ENCODE measurements at places on chromosomes 2 and 18.

- DNase-seq, result no peak
Measured at GRCh38 chr2:62184512-62185230, 11.2 kb upstream of the B3GNT2 start.

DNA sequence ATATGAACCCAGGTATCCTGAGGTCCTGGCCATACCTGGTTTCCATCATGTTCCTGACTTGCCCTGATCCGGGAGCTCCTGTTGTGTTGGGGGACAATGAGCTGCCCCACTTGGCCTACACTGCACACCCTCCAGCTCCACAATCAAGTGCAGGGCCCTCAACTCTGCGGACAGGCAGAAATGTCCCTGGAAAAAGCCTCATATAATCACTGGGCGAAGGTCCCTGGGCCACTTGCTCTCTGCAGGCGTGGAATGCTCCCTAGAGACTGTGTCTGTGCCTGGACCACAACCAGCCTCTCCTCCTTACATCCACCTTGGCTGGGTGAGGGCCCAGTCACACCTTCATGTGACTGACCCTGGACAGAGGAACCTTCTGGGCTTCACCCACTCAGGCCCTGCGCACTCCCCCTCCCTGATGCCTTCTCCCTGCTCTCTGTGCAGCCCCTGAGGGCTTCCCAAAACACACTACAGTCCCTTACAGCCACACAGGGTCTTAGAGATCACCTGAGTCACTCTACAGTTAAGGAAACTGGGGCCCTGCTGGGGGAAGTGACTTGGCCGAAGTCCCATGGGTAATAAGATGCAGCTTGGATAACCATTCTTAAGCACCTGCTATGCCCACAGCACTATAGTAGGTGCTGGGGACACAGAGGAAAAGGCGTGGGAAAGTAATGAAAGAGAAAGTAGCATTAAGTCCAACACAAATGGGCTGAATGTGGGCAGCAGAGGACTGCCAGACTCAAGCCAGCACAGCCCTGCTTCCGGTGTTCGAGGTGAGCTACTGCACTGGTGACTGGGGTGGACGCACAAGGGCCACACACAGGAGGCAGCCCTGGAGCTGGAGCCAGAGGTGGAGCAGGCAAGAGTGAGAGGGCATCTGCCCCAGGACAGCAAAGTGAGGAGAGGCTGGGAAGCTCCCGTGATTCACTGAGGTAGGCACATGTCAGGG lies 9.8 kb downstream of the BOLA3 start:
- DNase-seq, result no peak

- DNase-seq, result no peak
Measured at GRCh38 chr2:230137902-230138539, 69.3 kb upstream of the SLC16A14 start.

DNA sequence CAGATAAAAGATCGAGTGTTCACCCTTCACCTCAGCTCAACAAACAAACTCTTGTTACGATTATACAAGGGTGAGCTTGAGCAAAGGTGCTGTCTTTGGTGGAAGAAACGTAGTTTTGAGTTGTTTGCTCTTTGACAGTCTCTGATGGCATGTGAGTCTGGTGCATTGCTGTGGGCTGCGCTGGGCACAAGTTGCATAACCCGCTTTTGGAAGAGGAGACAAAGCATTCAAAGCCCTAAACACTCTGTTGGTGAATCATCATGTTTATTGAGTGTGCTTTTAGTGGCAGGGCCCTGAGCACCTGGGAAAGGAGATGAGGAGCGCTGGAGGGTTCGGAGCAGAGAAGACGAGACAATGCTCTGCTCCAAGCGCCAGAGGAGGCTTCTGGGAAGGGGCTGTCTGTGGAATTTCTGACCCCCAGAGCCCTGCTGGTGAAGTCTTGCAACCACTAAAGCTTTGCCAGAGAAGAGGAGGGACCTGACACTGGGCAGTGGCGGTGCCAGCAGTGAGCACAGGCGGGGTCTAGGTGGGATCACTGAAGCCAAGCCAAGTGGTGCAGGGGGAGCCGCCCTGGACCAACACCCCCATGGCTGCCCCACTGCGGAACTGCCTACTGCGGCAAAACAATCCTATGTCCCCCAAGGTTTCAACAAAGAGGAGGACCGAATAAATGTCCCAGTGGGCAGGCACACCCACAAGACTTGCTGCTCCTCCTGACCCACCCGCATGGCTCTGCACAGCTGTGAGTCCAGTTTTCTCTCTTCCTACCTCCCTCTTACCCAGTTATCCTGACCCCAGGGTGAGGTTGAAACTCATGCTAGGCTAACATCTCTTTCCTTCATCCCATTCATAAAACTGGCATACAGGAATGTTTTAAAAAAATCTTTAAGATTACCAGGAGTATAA lies 64.0 kb downstream of the TNFRSF11A start:
- DNase-seq, result no peak

GRCh38 chr2:177015356-177015923 lies 197.2 kb upstream of the HNRNPA3 start:
- DNase-seq, result no peak

GRCh38 chr18:12552879-12553242 lies 105.0 kb downstream of the SPIRE1 start:
- no peak for DNase-seq

- no peak for DNase-seq
Measured at GRCh38 chr2:18381386-18381785, 179.1 kb downstream of the RDH14 start.

- DNase-seq, result no peak
Measured at GRCh38 chr18:2826581-2826980, 20.2 kb upstream of the EMILIN2 start.

- no peak for DNase-seq
Measured at GRCh38 chr2:23904692-23905091, 22.2 kb downstream of the ATAD2B start.

GRCh38 chr2:231191896-231192872 lies 6.2 kb upstream of the ARMC9 start:
- no peak for DNase-seq

DNA sequence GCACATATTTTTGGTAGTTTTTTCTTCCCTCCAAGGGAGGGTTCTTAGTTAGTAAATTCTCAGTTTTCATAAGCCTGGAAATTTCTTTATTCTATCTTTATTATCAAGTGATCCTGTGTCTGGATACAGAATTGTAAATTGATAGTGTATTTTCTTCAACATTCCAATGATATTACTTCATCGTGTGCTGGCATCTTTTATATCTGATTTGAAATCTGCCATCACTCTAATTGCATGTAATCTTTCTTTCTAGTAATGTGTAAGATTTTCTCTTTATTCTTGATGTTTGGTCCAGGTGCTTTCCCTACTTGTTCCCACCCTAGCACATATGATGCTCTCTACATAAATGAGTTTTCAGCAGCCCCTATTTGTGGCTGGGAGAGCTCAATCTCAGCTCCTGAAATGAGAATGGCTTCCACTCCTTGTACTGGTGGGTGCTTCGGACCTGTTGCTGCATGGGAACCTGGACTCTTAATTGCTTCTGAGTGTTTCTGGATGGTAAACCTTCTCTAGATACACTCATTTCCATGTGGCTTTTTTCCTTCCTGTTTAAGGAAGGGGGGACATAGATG lies 102.7 kb downstream of the SMIM21 start:
- no peak for DNase-seq

GRCh38 chr18:66916834-66917233 lies 312.9 kb upstream of the CDH19 start:
- DNase-seq, result no peak

- no peak for DNase-seq
Measured at GRCh38 chr2:128639693-128640092, 321.0 kb upstream of the HS6ST1 start.

DNA sequence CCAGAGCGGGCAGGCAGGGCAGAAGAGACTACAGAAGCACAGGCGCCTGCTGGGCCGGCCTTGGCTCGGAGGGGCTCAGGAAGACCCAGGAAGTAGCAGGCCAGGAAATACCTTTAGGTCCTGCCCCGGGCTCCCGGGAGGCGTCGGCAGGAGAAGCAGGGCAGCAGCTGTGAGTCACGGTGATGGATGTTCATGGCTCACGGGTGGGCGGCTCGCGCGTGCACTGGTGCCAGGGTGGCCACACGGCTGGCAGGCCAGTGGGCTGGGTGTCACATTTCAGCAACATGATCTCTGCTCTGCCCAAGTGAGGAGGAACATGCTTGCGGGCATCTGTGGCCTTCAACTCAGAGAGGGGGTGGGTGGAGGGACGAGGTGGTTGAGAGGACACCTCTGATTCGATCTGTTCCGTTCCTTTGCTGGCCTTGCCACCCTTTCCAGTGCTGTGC lies 139.3 kb downstream of the KLHL29 start:
- DNase-seq, result no peak

- DNase-seq, result no peak
Measured at GRCh38 chr18:2513616-2514015, 57.7 kb downstream of the METTL4 start.

- no peak for DNase-seq
Measured at GRCh38 chr2:9408641-9409151, 14.6 kb downstream of the ITGB1BP1 start.

DNA sequence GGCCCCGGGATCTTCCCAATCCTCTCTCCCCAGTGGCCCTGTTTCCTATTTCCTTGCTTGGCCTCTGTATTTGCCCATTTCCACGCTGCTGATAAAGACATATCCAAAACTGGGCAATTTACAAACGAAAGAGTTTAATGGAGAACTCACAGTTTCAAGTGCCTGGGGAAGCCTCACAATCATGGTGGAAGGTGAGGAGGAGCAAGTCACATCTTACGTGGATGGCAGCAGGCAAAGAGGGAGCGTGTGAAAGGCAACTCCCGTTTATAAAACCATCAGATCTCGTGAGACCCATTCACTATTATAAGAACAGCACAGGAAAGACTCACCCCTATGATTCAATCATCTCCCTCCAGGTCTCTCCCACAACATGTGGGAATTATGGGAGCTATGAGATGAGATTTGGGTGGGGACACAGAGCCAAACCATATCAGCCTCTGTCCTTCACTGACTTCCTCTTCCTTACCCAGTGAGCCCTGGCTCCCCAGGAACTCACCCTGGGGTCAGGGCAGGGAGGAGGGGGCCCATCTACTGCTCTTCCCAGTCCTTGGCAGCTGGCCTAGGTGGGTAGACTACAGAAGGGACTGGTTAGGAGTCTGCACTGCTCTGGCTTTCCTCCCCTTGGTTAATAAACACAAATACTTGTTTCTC lies 105.8 kb upstream of the MYCN start:
- no peak for DNase-seq

- DNase-seq, result no peak
Measured at GRCh38 chr2:229179628-229180027, 91.5 kb downstream of the PID1 start.

- DNase-seq, result no peak
Measured at GRCh38 chr2:100339823-100340222, 17.5 kb upstream of the LONRF2 start.

DNA sequence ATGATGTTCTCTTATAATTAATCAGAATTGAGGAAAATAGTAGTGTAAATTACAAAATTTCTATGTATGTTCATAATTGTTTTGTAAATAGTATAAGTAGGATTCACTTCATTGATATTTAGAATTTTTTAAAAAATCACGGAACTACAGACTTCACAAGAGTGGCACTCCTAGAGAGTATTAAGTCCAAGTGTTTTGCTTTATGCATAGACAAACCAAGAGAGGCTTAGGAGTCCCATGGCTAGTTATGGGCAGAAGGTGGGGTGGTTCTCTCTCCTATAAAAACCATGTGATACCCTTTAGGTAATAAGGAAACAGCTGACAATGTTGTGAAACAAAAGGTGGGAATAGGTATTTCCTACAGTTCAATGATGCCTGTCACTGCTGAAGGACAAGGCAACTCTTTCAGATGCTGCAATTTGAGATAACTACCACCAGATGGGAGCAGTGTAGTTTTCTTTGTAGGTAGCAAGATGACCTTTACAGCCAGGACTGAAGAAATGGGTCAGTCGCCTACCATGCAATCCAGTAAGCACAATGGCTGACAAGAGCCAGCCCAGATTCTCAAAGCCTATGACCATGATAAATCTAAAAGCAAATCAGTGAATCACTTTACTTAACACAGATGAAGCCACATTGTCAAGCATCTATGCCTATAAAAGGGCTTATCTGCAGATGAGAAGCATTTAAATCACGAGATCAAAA lies 83.9 kb downstream of the AAK1 start:
- DNase-seq, result no peak

GRCh38 chr2:221197225-221197856 lies 374.8 kb downstream of the EPHA4 start:
- DNase-seq, result no peak

DNA sequence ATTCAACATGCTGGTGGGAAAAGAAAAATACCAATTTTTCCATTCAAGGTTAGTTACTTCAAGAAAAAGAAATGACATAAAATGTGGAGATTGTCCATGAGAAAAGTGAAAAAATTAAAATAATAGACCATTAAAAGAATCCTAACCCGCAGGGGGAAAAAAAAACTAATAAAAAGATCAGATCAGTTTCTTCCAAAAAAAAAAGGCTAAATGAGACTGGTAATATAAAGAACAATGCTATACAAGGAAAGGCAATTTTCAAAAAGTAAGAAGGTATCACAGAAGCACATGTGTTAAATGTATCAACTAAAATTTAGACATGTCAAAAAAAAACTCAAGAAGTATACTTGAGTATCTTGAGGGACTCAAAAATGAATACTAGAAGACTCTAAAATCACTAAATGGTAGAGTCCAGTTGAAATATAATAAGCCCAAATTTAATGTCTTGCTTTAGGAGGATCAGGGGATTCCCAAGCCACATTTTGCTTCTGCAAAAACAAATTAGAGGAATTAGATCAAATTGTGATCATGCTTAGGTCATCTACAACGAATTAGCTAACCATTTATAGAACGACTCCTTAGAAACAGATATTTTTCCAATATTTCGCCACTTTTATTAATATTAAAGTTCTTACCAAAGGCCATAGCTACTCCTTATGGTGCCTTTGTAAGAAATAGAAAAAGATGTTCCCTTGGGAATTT lies 35.8 kb upstream of the GLS start:
- DNase-seq, result no peak

DNA sequence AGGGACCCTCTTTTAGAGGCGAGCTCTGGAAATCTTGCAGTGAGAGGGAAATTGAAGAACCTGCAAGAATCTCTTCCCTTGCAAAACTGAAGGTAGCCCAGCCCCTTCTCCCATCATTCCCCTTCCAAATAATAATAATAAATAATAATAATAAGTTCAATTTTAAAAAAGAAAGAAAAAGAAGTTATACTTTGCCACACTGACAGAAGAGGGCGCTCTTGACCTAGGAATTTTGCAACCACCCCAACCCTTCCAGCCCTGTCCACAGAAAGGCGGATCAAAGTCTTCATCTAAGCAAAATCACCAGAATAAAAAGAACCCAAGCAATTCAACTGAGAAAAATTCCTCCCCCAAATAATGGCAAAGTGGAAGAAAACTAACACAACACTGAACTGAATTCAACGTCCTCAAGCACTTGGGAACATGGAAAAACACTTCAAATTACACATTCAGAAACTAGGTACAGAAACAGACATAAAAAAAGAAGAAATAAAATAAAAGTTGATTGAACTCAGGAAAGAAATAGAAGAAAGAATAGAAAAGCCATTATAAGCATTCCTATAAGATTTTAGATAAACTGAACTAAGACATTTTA lies 98.9 kb upstream of the GLS start:
- no peak for DNase-seq

GRCh38 chr18:37499044-37499443 lies 66.6 kb downstream of the CELF4 start:
- no peak for DNase-seq

- no peak for DNase-seq
Measured at GRCh38 chr2:227267410-227268115, 57.5 kb upstream of the MFF start.

Data from stimulated activated effector memory CD8-positive, alpha-beta T cell treated with anti-CD3 and anti-CD28 coated beads, Interleukin-12 subunit alpha, Interleukin-12 subunit beta, amount 100 ng/mL, for 72 hours (primary cell).